ENCODE measurements at places on chromosomes 2 and 18.

GRCh38 chr2:124589971-124590370 lies 564.9 kb downstream of the CNTNAP5 start:
- no peak for DNase-seq

DNA sequence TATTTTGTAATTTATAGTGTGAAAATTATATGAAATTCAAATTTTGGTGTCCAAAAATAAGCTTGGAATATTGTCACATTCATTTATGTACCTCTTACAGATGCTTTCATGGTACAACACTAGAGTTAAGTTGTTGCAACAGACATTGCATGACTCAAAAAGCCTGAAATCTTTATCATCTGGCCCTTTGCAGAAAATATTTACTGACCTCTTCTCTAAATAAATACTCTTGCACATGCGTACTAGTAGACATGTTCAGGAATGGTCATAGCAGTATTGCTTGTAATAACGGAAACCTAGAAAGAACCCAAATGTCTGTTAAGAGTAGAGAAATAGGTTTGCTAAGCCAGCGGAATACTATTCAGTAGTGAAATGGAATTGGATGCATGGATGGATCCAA lies 60.4 kb downstream of the GALNT1 start:
- no peak for DNase-seq

- no peak for DNase-seq
These were observed 9.3 kb upstream of the NPAS2 start for GRCh38 chr2:100810603-100811145.

GRCh38 chr2:112629224-112629623 lies 16.5 kb upstream of the SLC20A1 start:
- no peak for DNase-seq

DNA sequence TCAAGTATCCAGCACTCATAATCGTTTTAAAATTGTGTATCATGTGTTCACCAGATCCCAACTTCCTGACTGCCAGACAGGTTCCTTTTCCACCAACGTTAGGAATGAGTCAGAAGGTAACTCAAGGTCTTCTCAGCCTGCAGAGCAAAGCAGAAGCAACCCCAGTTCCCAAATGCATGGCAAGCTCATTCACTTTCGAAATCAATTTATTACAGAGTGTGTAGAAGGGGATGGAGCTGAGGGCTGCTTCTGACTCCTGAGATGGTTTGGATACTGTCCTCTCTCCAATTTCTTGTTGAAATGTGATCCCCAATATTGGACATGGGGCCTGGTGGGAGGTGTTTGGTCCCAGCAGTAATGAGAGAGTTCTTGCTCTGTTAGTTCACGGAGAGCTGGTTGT lies 114.5 kb downstream of the PIEZO2 start:
- DNase-seq, result no peak

All from GM18507 (cell line).